ENCODE measurements at places on chromosomes 5 and 9. TPM values are rescaled to one million over a fixed set of nuclear protein-coding genes. Genes with fewer than 3 reads are reported as not detected.

Gene CLIC3
- not detected for total RNA-seq

Gene PCDHGC3
- 56.5 TPM for total RNA-seq

Gene LRRTM2
- 0.42 TPM for total RNA-seq

Gene PAEP
- total RNA-seq, result not detected

Gene REEP2
- total RNA-seq, result 38.8 TPM

Gene RNF183
- total RNA-seq, result not detected

Gene FRRS1L
- total RNA-seq, result 7.6 TPM

Gene ECPAS
- total RNA-seq, result 89.3 TPM

Gene C1QTNF3
- total RNA-seq, result 15.6 TPM

Gene PLAC8L1
- not detected for total RNA-seq

Gene PRRC2B
- total RNA-seq, result 113 TPM

Gene GLIPR2
- total RNA-seq, result 51.3 TPM

Gene ALDOB
- total RNA-seq, result not detected

Gene LRRC14B
- total RNA-seq, result not detected

Gene CDHR2
- total RNA-seq, result not detected

Gene FOXI1
- not detected for total RNA-seq

Gene SPATA31A3
- total RNA-seq, result not detected

Gene PTGR1
- 18.5 TPM for total RNA-seq

Gene SLC36A1
- 9.6 TPM for total RNA-seq

Gene CTSV
- not detected for total RNA-seq

Gene THG1L
- 20.7 TPM for total RNA-seq

Gene ZBTB26
- 7.9 TPM for total RNA-seq

Gene TXNDC8
- total RNA-seq, result not detected

Gene FOXB2
- total RNA-seq, result not detected

Gene NOXA1
- total RNA-seq, result 3.4 TPM

Gene STKLD1
- total RNA-seq, result not detected

Gene TSPAN17
- total RNA-seq, result 11.9 TPM

Gene TAF11L5
- total RNA-seq, result not detected

Gene LECT2
- not detected for total RNA-seq

Gene RNF14
- total RNA-seq, result 76.0 TPM

Gene IL5
- total RNA-seq, result not detected

Gene SLC34A3
- not detected for total RNA-seq
